ENCODE measurements at places on chromosomes 6 and 20.

DNA sequence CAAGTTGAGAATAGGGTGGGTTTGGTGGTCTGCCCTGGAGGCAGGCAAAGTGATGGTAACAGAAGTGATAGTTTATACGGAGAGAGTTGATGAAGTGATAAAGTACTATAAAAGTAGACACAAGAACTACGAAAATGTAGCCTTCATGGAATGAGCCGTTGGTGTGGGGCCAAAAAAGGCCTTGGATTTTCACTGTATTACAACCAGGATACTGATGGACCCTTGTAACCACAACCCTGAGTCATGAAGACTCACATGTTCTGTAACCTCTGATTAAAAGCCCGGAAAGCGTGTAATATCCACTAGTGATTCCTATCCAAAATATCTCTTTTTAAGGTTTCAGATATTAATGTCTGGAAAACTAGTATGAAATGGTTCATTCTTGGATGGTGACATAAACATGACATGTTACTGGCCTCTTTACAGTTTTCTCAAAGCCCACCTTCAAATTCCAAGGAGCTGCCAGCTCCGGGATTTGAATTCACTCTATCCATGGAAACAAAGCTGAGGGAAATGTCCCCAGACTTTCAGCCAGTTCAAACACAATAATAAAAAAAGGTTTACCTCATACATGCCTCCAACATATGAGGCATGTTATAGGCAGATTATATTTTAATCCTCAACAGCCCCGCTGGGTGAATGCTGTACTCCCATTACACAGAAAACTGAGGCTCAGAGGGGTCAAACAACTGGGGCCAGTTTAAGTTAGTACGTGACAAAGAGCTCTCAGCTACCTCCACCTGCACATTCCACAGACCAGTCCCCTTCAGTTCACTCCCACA lies 55.4 kb downstream of the MRPL14 start:
- peak; percentile 94 for DNase-seq

- no peak for DNase-seq
These were observed 111.7 kb downstream of the TRERF1 start for GRCh38 chr6:42339991-42340401.

DNA sequence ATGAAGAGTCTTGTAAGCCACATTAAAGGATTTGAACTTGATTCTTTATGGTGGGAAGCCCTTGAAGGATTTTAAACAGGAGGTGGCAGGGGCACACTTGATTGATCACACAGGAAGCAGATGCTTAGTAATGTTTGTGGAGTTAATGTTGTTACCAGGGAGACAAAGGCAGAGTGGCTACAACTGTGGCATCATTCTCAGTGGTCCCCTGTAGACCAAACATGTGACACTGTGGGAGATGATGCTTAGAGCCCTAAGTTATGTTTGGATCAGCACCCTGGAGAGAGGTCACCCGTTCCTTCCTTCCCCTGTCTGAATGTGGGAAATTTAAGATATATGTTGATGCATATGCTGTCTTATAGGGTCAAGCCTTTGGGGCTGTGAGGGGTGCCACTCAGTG lies 53.2 kb downstream of the EIF2S2 start:
- DNase-seq: no peak

- no peak for DNase-seq
These were observed 157.4 kb upstream of the ZNF217 start for GRCh38 chr20:53750827-53751619.

- DNase-seq: no peak
These were observed 21.6 kb downstream of the CALHM6 start for GRCh38 chr6:116482780-116483179.

GRCh38 chr20:37526238-37526838 lies 1.3 kb downstream of the BLCAP start:
- no peak for DNase-seq

- DNase-seq: no peak
These were observed 169.5 kb downstream of the PAX1 start for GRCh38 chr20:21874921-21875320.

DNA sequence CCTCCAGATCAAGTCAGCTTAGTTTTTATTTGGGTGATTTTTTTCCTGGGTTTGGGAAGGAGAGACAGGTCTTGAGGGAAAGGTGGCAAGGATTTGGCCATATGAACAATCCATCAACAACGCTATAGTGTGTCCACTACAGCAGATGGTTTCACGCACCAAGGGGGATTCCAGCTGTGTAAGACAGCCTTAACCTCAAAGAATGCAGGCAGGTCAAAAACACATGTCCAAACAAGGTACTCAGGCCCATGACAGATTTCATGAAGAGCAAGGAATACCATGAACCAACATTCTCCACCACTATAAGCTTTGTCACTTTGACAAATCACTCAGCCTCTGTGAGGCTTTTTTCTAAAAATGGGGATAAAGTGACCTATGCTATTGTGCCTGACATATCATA lies 2.0 kb downstream of the AIF1 start:
- no peak for DNase-seq

Measured in non-pigmented ciliary epithelial cell (primary cell).